ENCODE measurements at places on chromosomes 16 and 17.

DNA sequence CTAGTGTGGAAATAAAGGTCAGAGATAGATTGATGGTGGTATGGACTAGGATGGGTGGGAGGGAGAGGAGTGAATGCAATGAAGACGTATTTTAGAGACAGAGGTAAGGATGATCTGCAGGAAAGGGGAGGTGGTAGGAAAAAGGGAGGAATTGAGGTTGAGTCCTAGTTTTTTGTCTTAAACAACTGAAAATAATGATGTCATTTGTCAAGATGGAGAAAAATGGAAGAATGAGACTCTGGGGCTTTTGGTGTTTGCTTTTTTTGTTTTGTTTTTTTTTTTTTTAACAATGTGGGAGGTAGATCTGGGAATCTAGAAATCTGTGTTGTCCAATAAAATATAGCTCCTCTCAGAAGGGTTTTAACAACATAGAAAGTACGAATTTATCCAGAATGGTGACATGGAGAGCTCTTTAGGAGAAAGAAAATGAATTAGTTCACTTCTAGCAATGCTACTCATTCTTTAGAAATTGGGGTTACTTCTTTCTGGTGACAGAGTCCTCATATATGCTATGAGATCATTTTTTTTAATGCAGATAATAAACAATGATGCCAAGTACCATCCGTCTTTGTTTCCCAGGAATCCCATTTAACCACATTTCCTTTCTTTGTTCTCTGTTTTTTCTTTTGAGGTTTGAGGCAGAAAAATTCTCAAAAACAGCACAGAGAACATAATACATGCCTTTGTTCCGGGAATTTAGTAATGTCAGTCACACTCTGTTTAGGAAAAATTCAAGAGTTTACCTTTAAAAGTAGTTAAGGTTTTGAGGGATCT lies 225.3 kb upstream of the COX10 start:
- DNase-seq = no peak

GRCh38 chr17:59329176-59330052 lies 2.0 kb upstream of the YPEL2 start:
- DNase-seq = peak; percentile 73

DNA sequence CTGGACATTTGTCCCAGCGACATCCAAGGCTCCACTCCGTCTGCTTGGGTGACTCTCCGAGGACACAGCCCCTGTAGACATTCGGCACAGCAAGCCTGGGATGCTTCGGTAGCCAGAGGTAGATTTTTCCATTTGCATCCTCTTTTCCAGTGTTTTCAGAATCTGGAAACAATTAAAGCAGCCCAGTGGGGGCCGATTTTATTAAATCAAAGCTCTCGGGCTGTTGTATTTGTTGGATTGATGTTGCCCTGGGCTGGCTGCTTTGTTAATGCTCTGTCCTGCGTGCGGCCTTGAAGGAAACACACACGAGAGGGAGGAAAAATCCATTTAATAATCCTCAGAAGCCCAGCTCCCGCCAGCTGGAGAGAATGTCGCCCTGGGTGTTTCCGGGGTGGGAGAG lies 158.1 kb upstream of the CIBAR2 start:
- DNase-seq = no peak

- no peak for DNase-seq
These were observed 14.9 kb downstream of the TFAP4 start for GRCh38 chr16:4257646-4258556.

- DNase-seq = no peak
These were observed 50.8 kb upstream of the ZCCHC14 start for GRCh38 chr16:87543436-87544191.
